Daoy (cell line): ENCODE measurements at places on chromosomes 2 and 18.

DNA sequence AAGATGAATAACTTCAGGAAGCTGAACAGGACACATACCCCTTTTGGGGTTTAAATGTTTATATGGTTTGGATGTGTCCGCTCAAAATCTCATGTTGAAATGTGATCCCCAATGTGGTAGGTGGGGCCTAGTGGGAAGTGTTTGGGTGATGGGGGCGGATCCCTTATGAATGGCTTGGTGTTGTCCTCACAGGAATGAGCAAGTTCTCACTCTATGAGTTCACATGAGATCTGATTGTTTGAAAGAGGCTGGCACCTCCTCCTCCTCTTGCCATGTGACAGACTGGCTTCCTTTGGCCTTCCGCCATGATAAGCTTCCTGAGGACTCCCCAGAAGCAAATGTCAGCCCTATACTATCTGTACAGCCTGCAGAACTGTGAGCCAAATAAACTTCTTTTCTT lies 88.6 kb upstream of the ZNF532 start:
- DNase-seq, result peak; percentile 29

GRCh38 chr18:50726960-50727589 lies 92.7 kb downstream of the MRO start:
- DNase-seq, result no peak

DNA sequence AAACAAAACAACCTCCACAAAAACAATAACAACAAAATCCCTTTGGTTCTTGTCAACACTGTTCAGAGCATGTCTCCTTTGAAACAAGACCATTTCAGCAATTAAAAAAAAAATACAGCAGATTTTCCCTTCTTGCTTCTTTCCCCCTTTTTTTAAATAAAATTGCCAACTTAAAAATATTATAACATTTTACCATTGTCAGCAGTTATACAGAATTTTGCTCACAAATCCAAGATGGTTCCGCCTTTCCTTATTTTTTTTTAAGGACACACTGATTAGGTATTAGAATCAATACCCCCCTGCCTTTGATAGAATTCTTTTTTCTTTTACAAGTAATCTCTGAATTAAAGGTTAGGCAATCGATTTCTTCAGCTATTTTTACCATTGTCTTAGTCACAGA lies 48.7 kb upstream of the FN1 start:
- DNase-seq, result no peak

DNA sequence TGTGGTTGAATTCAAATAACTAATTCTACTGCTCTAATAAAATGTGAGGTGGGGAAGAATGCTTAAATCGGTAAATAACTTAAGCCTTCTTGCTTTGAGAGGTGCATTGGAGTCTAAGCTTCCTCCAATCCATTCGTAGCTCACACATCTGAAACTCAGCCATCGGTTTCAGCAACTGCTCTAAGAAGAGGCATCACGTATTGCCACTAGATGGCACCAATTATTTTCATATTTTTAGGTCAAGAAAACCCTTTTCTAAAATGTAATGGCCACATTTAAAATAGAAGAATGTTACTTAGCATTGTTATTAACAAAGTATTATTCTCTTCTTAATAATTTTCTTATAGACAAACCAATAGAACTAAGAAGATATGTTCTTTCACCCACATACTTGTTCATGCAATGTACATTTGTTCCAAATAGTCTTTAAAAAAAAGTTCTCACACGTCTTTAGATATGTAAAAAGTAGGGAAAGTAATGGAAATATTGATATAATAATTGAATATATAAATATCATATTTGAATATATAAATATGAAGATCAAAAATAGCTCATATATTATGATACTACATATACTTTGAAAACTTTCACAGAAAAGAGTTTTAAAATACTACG lies 229.8 kb downstream of the CCDC178 start:
- peak; percentile 15 for DNase-seq

GRCh38 chr18:78558948-78559347 lies 420.7 kb upstream of the SALL3 start:
- DNase-seq, result peak; percentile 25

GRCh38 chr2:217252181-217252580 lies 392.3 kb upstream of the TNP1 start:
- DNase-seq, result no peak

DNA sequence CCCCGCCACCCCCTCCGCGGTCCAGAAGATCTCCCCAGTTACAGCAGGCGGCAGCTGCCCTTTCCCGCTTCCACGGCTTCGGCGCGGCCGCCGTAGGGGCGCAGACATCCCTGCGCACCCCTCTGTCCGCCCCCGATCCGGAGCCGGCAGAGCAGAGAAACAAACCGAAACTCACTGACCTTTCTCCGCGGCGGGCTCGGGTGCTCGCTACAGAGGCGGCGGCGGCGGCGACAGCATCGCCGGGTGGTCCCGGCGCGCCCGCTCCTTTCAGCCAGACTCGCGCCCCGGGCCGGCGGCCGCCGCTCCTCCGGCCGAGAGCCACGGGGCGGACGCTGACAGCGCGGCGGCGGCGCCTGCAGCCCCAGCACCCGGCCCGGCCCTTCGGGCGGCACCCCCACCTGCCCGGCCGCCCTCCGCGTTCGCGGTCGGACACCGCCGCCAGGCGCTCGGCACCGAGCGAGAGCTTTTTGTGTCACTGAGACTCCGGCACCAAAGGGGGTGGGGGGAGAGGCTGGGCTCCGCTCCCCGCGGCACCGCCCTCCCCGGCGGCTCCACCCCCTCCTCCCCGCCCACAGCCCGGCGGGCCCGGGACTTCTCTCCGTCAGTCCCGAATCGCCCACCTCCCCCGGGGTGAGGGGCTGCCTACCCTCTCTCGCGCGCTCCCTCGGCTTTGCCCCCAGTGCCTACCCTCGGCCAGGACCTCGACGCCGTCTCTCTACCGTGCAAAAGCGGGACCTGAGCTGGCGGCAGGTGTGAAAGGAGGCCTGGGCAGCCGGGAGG lies 1.4 kb upstream of the RNF152 start:
- DNase-seq, result peak; percentile 68

- DNase-seq, result no peak
These were observed 168.7 kb upstream of the MYO3B start for GRCh38 chr2:170009209-170009608.

GRCh38 chr2:52510432-52510831 lies 1257.2 kb upstream of the CHAC2 start:
- DNase-seq, result no peak

DNA sequence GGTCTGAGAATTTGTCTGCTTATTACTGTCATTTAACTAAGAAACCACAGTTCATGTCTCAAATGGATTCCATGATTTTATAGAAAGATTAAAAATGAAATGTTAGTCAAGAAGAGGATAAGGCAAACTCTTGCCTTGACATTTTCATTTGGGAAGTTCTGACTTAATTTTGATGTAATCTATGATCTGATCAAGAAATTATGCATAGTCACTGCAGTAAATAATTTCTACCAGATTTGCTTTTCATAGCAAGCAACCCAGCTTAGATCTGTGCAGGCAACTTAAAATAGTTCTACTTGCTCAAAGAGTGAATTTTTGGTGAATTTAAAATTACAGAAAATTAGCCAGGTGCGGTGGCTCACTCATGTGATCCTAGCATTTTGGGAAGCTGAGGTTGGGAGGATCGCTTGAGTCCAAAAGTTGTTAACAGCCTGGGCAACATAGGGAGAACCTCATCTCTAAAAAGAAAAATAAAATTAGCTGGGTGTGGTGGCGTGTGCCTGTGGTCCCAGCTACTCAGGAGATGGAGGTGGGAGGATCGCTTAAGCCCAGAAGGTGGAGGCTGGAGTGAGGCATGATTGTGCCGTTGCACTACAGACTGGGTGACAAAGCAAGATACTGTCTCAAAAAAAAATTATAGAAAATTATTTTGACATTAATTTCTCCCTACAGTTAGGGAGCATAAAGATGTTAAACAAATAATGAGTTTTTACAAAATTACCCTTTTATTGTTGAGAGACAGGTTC lies 158.7 kb upstream of the MYO3B start:
- no peak for DNase-seq

DNA sequence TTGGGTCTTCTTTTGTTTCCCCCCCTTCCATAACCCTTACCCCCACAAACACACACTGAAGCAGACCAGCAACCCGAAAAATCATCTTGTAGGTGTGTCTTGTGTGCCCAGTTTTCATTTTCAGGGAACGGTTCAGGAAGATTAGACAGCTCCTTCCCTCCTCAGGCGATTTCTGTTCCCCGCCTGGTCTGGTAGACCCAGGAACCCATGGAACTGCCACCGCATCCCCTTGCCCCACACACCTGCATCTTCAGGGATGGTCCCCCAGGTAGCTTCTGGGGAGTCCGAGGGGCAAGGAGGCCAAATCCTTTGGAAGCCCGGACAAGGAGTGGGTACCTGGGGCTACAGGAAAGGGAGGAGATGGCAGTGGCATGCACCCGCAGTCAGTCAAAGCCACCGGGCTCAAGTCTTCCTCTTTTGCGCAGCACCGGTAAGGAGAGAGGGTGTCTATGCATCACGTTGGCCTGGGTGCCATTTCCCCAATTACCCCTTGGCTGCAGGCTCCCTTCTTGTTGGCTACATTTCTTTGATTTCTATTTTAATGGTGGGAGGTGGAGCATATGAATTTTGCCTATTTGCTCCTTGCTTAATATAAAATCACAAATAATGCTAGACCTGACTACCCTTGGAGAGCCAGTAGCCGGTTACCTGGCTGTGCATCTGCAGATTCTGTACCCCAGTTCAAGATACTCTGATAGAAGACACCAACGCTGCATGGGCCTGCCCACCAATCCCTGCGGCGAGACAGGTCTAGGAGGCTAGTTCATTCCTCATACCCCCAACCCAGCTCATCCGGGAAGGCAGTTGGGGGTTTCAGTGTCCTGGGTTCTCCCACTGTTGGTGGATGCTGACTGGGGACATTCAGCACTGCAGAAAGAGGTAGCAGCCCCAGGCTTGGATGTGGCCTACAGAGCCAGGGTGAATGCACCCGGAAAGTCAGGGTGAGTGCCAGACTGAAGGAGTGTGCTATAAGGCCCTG lies 30.0 kb upstream of the ATP6V1B1 start:
- no peak for DNase-seq

GRCh38 chr2:191012845-191013681 lies 908 bp downstream of the STAT1 start:
- DNase-seq, result no peak

- peak; percentile 32 for DNase-seq
These were observed 92.6 kb upstream of the TMEM18 start for GRCh38 chr2:769771-770170.

DNA sequence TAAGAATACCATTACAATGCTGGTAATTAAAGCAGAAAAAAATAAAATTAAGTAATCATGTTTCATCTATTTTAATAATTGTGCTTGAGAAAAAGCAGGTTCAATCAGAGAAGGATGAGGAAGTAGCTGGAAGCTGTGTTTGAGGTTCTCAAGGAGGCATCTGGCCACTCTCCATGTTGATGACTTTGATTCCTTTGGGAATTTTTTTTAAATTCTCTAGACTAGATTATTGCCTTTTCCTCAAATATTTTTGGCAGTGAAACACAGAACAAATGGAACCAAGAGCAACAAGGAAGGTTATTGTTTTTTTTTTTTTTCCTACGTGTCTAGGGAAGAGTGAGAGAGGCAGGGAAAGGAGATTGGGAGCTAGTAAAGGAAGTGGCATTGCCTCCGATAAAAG lies 99.9 kb upstream of the NRP2 start:
- no peak for DNase-seq

DNA sequence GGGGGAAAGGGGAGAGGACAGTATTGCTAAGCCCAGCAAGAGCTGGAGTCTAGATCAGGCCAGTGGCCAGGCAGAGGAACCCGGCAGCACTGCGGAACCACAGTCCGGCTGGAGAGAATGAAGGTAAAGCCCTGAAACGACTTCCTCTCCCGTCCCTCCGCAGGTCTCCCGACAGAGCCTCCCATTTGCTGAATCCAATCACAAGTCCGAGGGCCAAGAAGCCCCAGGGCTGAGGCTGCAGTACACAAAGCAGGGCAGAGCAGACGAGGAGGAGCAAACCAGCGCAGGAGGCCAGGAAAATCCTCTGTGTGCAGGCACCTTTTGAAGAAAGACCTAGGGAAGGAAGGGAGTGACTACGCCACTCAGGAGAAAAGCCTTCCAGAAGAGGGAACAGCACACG lies 104.4 kb downstream of the OSBPL1A start:
- no peak for DNase-seq

- no peak for DNase-seq
These were observed 1.3 kb downstream of the NPPC start for GRCh38 chr2:231924889-231925275.

- DNase-seq, result no peak
These were observed 69.2 kb downstream of the PLB1 start for GRCh38 chr2:28565033-28565432.

- no peak for DNase-seq
These were observed 127.7 kb downstream of the SOCS6 start for GRCh38 chr18:70416496-70416895.

DNA sequence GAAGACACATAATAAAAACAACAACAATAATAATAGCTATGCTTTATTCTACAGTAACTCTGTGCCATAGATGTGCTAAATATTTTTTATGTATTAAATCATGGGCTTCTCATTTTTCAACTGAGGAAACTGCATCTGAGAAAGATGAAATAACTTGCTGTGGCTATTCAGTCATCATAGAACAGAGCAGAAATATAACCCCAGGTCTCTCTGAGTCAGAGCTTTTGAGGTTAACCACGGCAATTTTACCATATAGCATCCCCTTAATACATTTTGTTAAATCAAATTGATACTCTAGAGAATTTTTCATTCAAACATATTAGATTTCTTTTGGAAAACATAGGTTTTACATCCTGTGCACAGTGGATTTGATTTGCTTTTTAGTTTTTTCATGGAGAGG lies 586.6 kb upstream of the KLHL29 start:
- no peak for DNase-seq

- peak; percentile 61 for DNase-seq
These were observed at the start of gene FBXO41 for GRCh38 chr2:73284296-73285158. Gene FBXO41 (minus strand): TSS chr2:73284478. CDS start chr2:73269630, 14,848 bp downstream.

- no peak for DNase-seq
These were observed 314.5 kb downstream of the LPIN1 start for GRCh38 chr2:12060886-12061285.

GRCh38 chr2:149799013-149799705 lies 211.6 kb upstream of the MMADHC start:
- DNase-seq, result no peak

DNA sequence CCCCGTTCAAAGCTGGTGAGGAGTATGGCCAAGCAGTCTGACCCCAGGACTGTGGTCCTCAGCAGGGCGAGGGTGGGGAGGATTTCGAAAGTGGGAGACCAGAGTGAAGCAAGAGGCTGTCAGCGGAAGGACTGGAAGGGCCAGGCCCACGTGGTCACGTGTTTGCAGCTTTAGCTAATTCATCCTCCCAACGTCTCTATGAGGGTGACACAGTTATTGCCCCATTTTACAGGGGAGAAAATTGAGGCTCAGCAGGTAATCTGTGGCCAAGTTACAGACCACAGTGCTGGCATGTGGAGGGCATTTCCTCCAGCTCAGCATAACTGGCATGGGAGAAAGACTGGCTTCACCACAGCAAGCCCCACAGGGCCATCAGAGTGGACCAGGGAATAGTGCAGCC lies 45.4 kb upstream of the LTBP1 start:
- DNase-seq, result no peak

DNA sequence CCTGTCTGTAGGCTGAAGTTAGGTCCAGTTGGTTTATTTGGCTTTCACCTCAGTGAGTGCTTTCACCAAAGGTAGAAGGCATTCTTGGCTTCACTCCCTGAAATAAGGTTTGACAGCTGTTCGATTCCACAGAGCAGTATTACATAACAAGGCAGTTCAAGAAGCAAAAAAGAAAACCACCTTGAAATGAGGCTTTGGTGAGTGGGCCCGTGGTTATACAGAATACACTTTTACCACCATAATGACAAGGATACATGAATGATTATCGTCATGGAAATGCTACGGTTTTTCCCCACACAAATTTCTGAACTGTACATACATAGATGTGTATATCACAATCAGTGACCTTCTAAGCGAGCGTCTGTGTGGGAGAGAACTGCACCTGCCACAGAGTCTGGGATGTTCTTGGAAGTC lies 80.0 kb upstream of the CHRNA1 start:
- no peak for DNase-seq
